ENCODE measurements at places on chromosomes 12 and 14.
A peak's percentile ranks its signal among the peaks of the same experiment; 100 is the strongest.

GRCh38 chr14:20907214-20907613, 16.0 kb downstream of the RNASE3 start:
- DNase-seq, result no peak

DNA sequence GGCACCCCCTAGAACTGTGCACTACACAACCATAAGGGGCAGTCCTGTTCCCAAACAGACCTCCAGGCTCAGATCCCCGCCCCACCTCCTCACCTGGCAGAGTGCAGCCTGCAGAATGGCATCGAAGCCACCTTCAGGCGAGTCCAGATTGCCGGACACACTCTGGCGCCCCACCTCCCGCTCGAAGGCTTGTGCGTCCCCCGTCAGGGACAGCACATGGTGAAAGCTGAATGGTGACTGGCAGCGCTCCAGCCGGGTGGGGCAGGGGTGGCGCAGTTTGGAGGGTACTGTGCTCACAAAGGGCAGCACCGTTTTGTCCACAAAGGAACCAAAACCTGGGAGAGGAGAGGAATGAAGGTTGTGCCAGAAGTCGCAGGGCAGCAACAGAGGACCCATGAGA, 10.6 kb downstream of the ITGB7 start:
- DNase-seq, result no peak

- no peak for DNase-seq
Measured at GRCh38 chr14:90558983-90559590, 162.3 kb downstream of the CALM1 start.

GRCh38 chr12:15601210-15601800, 187.9 kb downstream of the EPS8 start:
- peak; percentile 49 for DNase-seq
